Mesenchymal stem cell (in vitro differentiated cells and primary cell): ENCODE measurements at places on chromosomes 12 and 14.

DNA sequence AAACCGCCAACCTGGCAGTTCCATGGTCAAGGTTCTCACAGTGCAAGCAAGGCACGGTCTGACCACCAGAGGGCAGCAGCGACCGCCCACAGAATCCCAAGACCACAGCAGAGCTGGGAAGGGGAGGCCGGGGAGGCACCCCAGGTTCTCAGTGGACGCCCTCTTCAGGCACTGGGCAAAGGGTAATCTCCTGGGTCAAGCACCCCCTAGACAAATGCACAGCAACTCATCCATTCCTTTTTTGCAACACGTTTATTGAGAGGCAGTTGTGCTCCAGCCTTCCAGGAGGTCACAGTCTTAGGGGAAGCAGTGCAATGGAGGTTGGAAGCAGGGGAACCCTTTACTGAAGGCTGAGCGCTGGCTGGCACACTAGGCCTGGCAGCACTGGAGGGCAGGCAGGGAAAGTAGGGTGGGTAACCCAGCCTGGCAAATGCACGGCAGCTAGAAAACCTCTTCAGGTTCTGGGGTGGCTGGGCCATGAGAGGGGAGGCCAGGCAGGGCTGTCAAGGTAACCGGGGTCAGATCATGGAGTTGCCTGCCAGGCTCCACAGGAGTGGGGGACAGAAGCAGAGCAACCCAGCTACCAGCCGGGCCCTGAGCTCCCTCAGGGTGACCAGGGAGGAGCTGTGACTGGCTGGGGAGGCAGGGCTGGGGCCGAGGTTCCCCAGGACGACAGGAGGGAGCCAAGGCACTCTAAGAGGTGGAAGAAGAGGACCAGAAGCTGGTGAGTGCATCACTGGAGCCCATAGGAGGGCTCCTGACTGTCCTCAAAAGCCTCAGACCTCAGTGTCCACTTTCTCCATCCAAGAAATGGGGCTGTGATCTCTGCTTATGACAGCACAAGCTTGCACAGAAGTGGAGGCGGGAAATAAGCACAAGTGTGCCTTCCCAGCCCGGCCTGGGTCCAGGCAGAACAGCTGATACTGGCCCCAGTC lies 1.8 kb upstream of the RHOF start:
- peaks cover 72% of the 10 kb centered on the region for H3K4me1 ChIP-seq
- H3K4me3 ChIP-seq = no peak overlapping the region
- H3K36me3 ChIP-seq = peaks cover 17% of the 10 kb centered on the region
- H3K27ac ChIP-seq = peak overlapping the region; percentile 69
- no peaks in the 10 kb centered on the region for H3K27me3 ChIP-seq

DNA sequence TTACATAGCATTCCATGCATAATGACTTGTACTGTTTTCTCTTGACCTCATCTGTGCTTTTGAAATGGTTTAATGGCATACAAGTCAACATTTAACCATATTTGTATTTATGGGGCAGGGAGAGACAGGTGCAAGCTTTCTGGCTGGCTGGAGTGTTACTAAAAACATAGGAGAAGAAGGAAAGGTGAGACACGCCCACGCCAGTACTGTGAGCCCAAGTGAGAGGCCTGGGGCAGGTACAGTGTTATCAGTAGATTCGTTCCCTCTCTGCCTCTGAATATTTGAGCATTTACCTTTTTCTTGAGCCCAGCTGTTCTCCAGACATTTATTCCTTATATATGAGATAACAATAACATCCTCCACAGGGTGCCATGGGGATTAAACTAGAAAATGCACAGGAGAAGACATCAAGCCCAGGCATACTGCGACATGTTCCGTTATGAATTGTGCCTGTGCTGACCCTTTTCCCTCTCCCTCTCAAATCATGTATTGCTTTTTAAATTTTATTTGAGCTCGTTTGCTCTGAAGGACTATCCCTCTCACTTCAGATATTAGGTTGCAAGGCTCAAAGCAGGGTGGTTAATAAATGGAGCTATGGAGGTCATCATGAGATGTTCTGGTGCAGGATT lies 34.6 kb upstream of the TUBA1C start:
- no peak overlapping the region for H3K27ac ChIP-seq
- no peaks in the 10 kb centered on the region for H3K36me3 ChIP-seq
- no peaks in the 10 kb centered on the region for H3K27me3 ChIP-seq
- peaks cover 14% of the 10 kb centered on the region for H3K4me1 ChIP-seq

- H3K27ac ChIP-seq = no peak overlapping the region
- H3K4me1 ChIP-seq = no peaks in the 10 kb centered on the region
- DNase-seq = no peak
- H3K27me3 ChIP-seq = no peaks in the 10 kb centered on the region
- no peaks in the 10 kb centered on the region for H3K36me3 ChIP-seq
- H3K4me3 ChIP-seq = no peak overlapping the region
These were observed 259.9 kb upstream of the MDGA2 start for GRCh38 chr14:47935332-47935731.

- H3K27me3 ChIP-seq = no peaks in the 10 kb centered on the region
- H3K27ac ChIP-seq = peak overlapping the region; percentile 38
- no peaks in the 10 kb centered on the region for H3K4me1 ChIP-seq
These were observed 37.7 kb upstream of the FOXJ2 start for GRCh38 chr12:7994731-7995205.

GRCh38 chr14:69700575-69700974 lies 66.4 kb upstream of the SRSF5 start:
- peaks cover 1% of the 10 kb centered on the region for H3K4me1 ChIP-seq
- H3K36me3 ChIP-seq = peaks cover 20% of the 10 kb centered on the region

DNA sequence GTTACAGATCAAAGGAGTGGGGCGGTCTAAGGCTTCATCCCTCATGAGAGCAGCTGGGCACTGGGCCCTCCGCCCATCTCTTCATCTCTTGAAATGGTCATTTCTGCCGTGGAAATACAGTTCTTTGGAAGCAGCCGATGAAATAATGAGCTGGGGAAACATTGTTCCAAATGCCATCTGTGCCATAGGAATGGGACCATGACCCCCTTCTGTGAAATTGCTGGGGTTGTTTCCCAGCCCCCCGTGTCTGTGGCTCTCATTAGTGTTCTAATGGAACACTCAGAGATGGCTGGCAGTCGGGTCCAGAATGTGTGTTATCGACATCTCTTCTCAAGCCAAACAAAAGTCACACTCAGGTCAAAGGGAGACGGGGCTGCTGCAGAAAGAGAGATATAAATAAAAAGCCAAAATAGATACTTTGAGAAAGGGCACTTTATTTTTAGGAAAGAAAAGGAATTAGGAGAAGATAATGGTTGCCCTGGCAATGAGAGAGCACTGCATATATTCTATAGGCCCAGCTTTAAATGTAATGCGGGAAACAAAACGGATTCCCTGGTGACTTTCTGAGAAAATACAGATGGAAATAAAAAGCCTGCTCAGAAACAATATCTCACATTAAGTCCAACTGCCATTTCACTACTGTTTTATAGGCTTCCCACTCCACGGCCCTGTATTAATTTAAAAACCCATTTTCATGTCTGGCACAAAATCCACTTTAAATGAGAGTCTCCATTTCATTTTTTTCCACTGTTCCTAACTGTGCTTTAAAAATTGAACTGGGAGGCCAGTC lies 107.1 kb downstream of the TTC8 start:
- no peaks in the 10 kb centered on the region for H3K4me1 ChIP-seq
- H3K27ac ChIP-seq = no peak overlapping the region
- no peak for DNase-seq
- H3K4me3 ChIP-seq = no peak overlapping the region
- peaks cover 24% of the 10 kb centered on the region for H3K27me3 ChIP-seq

GRCh38 chr12:132582058-132582420 lies 28.3 kb downstream of the LRCOL1 start:
- no peak for DNase-seq
- peaks cover 62% of the 10 kb centered on the region for H3K36me3 ChIP-seq
- peaks cover 5% of the 10 kb centered on the region for H3K27me3 ChIP-seq
- H3K4me3 ChIP-seq = no peak overlapping the region
- H3K4me1 ChIP-seq = peaks cover 14% of the 10 kb centered on the region
- H3K27ac ChIP-seq = no peak overlapping the region

DNA sequence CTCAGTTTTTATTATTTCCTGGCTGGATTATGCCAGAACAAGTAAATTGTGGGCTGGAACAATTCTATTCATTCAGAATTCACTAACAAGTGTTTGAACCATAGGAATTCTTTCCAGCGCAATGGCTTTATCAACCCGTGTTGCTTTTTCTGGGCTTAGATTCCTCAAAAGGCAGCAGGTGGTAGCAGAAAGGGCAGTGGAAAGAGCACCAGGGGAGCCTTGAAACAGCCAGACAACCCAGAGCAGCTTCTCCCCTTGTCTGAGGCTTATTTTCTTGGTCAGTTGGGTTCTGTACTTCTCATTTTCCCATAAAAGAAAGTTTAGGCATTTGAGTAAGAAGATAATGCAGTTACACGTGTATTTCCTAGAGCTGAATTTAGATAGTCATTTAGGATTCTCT lies 130.7 kb downstream of the OTOGL start:
- DNase-seq = no peak
- H3K4me1 ChIP-seq = no peaks in the 10 kb centered on the region
- no peaks in the 10 kb centered on the region for H3K27me3 ChIP-seq
- H3K27ac ChIP-seq = no peak overlapping the region
- no peak overlapping the region for H3K4me3 ChIP-seq

DNA sequence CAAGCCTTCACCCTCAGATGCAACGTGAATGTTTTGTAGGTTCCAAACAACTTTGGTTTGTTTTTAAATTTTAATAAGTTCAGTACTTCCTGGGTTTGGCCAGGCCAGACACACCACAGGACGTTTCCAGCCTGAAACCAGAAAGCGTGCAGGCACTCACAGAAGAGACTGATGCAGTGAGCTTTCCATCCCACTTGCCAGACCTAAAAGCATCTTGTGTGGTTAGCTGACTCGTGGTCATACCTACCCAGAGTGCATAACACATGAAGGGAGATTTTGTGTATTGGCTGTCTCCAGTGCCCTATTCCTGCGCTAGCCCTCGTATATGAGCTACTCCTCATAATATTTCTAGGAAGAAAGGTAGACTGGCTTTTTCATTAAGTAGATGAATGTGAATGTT lies 297.3 kb upstream of the FAR2 start:
- H3K36me3 ChIP-seq = no peaks in the 10 kb centered on the region
- no peaks in the 10 kb centered on the region for H3K4me1 ChIP-seq
- no peak overlapping the region for H3K4me3 ChIP-seq
- H3K27ac ChIP-seq = no peak overlapping the region
- no peak for DNase-seq

GRCh38 chr14:68393259-68393658 lies 399.6 kb downstream of the ZFP36L1 start:
- DNase-seq = no peak
- H3K4me1 ChIP-seq = peaks cover 5% of the 10 kb centered on the region
- no peaks in the 10 kb centered on the region for H3K27me3 ChIP-seq
- H3K4me3 ChIP-seq = no peak overlapping the region

- H3K27me3 ChIP-seq = peaks cover 12% of the 10 kb centered on the region
- H3K4me1 ChIP-seq = peaks cover 5% of the 10 kb centered on the region
- DNase-seq = no peak
- no peak overlapping the region for H3K4me3 ChIP-seq
- no peak overlapping the region for H3K27ac ChIP-seq
These were observed 6.3 kb upstream of the NFE2 start for GRCh38 chr12:54306925-54307741.

DNA sequence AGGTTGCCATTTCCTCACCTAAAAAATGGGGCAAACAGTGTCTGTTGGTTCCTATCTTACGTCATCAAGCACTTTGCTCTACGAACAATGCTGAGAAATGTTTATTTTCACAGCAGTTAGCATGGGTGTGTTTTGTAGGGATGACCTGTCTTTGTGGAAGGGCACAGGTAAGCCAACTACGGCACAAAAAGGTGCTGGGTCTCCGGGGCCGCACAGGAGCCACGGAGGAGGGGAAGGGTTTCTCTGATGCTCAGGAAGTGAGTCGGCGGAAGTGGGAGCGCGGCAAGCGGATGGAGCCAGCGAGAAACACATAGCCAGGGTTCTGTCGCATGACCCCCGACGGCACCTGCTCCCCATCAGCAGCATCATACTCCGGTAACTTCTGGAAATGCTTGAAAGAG lies 65.6 kb upstream of the TCL1B start:
- H3K4me1 ChIP-seq = no peaks in the 10 kb centered on the region
- H3K27ac ChIP-seq = no peak overlapping the region
- H3K4me3 ChIP-seq = no peak overlapping the region
- H3K36me3 ChIP-seq = no peaks in the 10 kb centered on the region
- H3K27me3 ChIP-seq = peaks cover 7% of the 10 kb centered on the region

GRCh38 chr12:3363608-3364007 lies 127.4 kb upstream of the PRMT8 start:
- no peak for DNase-seq
- H3K4me3 ChIP-seq = no peak overlapping the region
- H3K27me3 ChIP-seq = peaks cover 78% of the 10 kb centered on the region
- peaks cover 8% of the 10 kb centered on the region for H3K4me1 ChIP-seq

DNA sequence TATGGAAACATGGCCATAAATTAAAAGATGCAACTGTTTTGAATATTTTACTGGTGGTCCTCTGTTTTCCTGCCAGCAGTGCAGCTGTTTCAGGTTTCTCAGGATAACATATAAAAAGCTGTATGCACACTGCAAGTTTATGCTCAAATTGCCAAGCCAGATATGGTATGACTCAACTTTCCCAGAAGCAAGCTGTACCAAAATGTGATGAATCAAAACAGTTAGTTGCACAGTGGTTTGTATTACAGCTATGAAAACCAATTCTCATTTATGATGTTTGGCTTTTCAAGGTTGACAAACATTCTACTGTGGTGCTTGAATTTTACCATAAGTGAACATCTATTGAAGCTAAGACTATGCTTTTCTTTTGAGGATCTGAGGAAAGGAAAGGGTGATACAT lies 15.5 kb downstream of the TRMT5 start:
- no peaks in the 10 kb centered on the region for H3K27me3 ChIP-seq
- H3K27ac ChIP-seq = peak overlapping the region; percentile 59
- H3K36me3 ChIP-seq = no peaks in the 10 kb centered on the region
- peak; percentile 54 for DNase-seq
- peaks cover 1% of the 10 kb centered on the region for H3K4me1 ChIP-seq

DNA sequence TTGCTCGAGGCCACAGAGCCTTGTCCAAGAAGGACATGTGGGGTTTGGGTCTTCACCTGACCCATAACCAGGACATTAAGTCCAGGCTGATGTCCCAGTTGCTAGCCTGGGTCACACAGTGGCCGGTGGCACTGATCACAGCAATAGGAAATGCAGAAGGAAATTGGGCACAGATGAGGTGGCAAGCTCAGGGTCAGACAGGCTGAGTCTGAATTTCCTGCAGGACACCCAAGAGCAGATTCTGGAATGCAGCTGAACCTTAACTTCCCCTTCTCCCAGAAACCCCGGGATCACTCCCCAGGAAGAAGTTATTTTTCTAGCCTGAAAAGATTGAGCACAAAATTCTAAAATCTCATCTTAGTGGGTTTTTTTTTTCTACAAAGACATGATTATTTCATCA lies 199.9 kb downstream of the KSR2 start:
- no peak overlapping the region for H3K4me3 ChIP-seq
- DNase-seq = no peak
- H3K36me3 ChIP-seq = no peaks in the 10 kb centered on the region
- H3K27ac ChIP-seq = no peak overlapping the region
- no peaks in the 10 kb centered on the region for H3K4me1 ChIP-seq

GRCh38 chr14:56324454-56324853 lies 206.2 kb downstream of the PELI2 start:
- H3K4me1 ChIP-seq = peaks cover 3% of the 10 kb centered on the region
- no peak for DNase-seq

GRCh38 chr14:22848351-22849164 lies 12.2 kb downstream of the MMP14 start:
- peaks cover 45% of the 10 kb centered on the region for H3K36me3 ChIP-seq
- peak overlapping the region; percentile 78 for H3K27ac ChIP-seq
- peaks cover 53% of the 10 kb centered on the region for H3K4me1 ChIP-seq
- no peaks in the 10 kb centered on the region for H3K27me3 ChIP-seq
- no peak overlapping the region for H3K4me3 ChIP-seq
